HS-5 (cell line): ENCODE measurements at places on chromosomes 2 and 18.

DNA sequence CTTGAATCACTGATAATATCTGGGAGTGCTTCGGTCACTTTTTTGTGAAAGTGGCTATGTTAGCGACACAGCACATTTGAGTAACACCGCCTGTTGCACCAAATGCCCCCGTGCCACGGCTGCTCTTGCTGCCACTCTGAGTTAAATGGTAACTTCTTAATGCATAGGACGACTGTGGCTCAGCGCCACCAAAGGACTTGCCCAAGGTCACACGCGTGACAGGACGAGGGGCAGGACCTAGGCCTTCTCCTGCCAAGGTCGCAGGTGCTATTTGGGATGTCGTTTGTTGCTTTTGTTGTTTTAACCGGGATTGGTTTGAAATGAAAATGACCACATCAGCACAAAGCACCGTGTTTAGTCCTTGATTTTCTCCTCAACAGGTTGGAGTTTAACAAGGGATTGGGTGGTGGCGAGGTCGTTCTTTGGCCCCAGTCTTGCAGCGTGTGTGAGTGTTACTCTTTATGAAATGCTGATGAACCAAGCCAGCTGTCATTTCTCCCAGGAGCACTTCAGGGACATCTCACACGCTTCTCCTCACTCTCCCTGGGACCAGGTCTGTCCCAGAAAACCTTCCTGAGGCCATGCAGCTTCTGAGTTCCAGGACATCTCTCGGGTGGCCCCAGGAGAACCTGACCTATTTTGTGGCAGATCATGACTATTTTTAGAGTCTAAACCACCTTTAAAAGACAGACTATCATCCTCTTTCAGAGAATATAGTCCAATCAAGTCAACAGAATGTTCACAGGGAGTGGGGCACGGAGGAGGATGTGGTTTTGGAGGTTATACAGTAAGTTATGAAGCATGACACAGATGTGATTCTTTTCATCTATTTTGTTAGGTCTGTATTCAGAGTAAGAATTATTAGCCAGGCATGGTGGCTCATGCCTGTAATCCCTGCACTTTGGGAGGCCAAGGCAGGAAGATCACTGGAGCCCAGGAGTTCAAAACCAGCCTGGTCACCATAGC, 49.9 kb downstream of the MTCL1 start:
- DNase-seq: peak; percentile 33

- DNase-seq: no peak
These were observed 1.7 kb downstream of the ERFE start for GRCh38 chr2:238160206-238161129.

- DNase-seq: no peak
These were observed 97.5 kb upstream of the LDLRAD4 start for GRCh38 chr18:13120983-13121441.

GRCh38 chr2:98543842-98544241, 64.5 kb downstream of the COA5 start:
- no peak for DNase-seq

DNA sequence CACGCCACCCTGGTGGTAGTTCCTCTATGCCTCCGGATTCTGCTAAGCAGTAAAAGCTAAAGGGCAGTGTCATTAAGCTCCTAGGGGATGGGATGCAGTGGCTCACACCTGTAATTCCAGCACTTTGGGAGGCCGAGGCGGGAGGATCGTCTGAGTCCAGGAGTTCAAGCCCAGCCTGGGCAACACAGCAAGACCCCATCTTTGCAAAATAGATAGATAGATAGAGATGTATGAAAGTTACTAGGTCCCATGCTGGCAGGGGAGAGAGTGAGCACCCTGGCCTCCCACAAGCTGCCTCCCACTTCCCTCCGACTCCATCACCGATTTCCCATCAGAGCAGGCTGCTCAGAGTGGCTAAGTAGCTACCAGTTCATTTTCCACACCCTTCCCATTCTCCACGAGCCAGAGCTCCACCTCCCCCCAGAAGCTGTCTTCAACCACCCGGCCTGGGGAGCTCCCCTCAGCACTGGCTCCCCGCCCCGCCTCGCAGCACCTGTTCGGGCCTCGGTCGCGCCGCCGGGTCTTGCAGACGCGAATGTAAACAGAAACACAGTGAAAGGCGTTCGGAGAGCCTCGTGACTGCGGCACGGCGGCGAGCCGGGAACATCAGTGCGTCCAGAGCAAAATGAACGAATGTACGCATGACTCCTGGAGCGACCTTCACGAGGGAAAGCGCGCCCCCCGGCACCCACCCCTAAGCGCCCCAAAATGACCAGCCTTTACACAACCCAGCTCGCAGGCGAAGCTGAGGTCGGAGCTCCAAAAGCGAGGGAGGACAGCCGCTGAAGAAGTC, 598 bp upstream of the CEP68 start:
- no peak for DNase-seq

DNA sequence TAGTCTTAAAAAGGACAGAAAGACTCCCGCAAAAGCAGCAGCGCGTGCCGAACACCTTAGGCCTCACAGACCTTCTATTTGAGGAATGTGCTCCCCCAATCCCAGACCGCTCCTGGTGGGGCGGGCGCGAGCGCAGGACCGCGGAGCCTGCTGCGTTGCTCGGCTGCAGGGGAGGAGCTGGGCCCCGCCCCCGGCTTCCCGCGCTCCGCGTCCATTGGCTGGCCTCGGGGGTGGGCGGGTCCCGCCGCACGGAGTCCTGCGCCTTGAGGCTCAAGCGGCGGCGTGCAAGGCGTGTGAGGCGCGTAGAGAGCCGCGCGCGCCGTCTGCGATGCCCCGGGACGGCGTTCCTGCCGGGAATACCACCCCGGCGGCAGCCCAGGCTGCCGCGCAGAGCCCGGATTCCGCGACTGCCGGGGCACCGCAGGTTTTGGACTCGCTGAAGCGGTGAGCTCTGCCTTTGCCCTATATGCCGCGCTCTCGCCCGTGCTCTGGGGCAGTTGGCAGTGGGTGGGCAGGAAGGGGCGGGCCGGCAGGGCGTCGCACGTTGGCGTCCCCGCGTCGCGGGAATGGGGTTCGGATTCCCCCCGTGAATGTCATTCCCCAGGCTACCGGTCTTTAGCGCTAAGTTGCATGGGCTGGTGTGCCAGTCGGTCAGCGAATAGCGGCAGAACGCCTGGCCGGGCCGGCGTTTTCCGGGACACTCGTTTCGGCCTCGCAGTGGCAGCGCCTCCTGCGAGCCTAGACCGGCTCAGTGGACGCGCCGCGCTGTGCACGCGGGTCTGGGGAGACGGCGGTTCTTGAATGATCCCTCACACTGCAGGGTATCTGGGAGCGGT, 49.6 kb upstream of the PAIP2B start:
- DNase-seq: peak; percentile 69

DNA sequence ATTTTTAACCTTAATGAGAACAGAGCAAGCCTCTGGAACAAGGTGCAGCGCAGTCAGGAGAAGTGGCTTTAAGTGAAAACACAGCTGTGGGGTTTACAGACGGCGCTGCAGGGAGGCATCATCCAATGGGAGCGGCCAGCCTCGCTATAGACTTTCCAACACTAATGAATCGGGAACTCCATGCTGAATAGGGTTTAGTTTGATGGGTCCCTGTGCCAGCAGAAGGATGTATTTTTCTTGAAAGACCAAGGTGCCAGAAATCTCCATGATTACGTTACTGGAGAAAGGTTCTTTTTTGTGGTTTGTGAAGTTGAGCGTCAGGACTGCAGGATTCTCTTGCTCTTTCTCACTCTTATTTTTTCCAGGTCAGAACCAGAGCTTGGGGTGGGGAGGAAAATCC, 87.9 kb upstream of the ALPP start:
- DNase-seq: no peak

GRCh38 chr2:217989221-217989948, 13.4 kb downstream of the TNS1 start:
- DNase-seq: no peak

GRCh38 chr2:207311316-207312005, 145.7 kb upstream of the KLF7 start:
- peak; percentile 97 for DNase-seq

DNA sequence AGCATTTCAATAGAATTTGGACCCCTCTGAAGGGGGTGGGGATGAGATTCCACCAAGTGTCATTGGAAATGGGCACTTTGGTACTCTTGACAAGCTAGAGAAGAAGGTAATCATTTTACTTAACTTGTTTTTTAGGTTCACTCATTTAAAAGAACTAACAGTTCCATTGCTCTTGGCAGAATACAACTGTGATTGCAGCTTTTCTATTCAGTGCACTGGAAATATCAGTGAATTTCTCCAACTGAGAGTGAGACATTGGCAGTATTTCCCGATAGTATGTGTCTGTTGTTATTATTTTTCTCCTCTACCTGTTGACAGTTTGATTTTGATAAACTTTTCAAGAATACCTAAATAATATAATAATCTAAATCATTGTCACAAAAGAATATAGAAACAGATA, 1356.7 kb upstream of the NXPH2 start:
- DNase-seq: no peak

- DNase-seq: no peak
These were observed 113.8 kb downstream of the KYNU start for GRCh38 chr2:142991295-142991694.

DNA sequence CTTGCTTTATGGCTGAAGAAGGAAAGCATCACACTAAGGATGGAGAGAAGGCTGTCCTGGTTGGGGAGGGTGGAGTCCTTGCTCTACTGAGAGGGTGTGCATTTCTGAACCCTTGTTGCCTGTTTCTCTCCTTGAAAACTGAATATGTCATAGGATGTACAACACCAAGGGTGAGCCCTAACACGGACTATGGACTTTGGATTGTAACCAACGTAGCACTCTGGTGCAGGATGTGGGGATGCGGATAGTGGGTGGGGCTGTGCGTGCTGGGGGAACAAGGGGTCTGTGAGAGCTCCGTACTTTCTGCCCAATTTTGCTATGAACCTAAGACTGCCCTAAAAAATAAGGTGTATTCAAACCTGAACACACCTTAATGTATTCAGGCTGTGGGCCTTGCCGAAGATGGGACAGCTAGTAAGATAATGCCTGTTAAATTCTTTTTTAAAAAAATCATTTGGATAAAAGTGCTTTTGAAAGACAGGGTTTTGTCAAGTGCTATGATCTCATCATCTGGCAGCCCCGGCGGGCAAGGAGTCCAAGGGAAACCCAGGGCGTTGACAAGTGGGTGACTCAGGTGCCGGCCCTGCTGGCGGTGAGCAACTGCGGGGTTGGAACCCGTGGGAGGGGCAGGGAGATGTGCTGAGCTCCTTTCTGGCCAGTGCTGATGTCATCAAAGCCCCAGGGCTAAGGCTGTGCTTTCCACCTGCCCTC, 54.0 kb downstream of the GATA6 start:
- DNase-seq: peak; percentile 82

DNA sequence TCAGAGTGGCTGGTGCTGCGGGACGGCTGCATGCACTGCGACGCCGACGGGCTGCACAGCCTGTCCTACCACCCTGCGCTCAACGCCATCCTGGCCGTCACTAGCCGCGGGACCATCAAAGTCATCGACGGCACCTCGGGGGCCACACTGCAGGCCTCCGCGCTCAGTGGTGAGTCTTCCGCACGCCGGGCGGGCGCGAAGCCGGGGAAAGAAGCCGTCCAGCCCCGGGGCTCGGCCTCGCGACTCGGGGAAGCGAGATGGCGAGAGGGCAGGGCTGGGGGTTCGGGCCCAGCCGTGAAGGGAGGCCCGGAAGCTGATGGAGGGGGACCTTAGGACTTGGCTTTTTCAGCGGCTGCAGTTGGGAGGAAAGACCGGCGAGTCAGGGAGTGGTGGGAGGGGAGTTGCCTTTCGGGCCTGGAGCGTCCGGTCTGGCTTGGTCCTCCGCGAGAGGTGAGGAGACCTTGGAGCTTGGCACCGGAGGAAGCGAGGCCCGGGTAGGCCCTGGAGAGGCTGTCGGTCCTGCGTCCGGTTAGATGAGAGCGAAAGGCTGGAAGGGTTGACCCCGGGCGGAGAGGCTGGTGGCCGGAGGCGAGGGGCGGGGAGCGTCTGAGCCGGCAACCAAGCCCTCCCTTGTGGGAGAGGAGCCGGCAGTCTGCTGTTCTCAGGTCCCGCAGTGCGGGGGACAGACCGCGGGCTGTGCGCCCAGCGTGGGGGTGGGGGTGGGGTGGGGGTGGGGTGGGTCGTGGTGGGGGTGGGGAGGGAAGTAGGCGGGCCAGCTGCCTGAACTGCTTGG, 691 bp downstream of the BIRC6 start:
- no peak for DNase-seq

- peak; percentile 34 for DNase-seq
These were observed 143.4 kb downstream of the ADCYAP1 start for GRCh38 chr18:1048032-1048431.

- DNase-seq: no peak
These were observed 489.5 kb downstream of the IRS1 start for GRCh38 chr2:226310146-226310545.

DNA sequence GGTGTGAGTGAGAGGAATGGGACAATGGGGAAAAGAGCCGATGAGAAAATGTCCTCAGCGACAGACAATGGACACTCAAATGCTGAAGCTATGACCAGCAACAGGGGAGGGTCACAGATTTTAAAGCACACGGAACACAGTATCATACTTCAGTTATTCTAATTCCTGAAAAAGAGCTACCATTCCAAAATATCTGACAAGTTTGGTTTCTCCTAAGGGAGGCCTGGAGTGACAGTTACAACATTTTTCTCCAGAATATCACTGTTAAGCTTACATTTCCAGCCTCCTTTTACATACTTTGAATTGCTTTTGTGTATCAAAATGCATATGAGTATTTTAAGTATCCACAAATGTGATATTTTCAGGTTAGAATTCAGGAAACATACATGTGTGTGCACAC, 321.6 kb upstream of the THUMPD2 start:
- DNase-seq: no peak

- no peak for DNase-seq
These were observed 25.0 kb downstream of the DCDC2C start for GRCh38 chr2:3728104-3729054.

DNA sequence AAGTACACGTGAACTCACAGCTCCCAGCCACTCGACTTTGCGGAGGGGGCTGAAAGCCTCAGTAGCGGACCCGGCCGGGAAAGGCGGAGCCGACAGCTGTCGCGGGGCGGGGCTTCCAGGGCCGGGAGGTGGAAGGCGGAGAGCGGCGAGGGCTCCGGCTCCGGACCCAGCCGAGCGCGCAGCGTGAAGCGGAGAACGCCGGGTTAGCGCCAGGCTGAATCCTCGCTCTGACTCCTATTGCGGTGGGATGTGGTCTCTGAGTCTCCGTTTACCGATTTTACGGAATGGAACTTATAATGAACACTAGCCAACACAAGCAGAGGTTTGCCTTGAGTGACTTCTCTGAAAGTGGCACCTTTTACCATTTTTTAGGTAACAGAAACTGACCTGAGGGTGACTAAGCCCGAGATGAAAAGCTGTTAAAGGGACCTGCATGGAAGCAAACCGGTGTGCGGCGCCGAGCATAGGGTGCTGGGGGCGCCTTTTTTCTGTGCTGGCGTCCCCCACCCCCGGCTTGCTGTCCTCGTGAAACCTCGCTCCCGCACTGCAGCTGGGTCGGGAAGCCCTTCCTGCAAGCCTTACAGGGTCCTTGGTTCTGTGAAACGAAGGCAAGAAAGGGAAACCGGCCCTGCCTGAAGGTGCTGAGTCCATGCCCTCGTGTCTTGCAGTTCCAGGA, 72.9 kb downstream of the EN1 start:
- peak; percentile 16 for DNase-seq

DNA sequence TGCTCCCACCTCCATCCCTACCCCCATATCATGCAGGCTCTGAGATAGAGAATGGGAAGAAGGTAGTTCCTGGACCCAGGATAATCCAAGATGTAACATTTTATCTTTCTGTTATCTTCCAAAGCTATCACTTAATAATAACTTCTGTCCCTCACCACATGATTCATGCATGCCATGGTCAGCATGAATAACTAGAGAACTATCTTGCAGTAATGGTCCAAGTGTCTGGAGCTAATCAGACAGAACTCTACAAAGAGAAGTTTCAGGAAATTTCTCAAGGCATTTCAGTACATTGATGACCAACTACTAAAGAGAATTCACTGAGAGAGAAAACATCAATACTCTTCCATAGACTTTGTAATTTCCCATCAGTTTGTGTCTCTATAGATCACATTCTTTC, 1469.7 kb upstream of the PIK3C3 start:
- peak; percentile 44 for DNase-seq
